A549 treated with Mapracorat at 1 μM for 4 hours (cell line): ENCODE measurements at places on chromosomes 2 and 18. TPM values are rescaled to one million over a fixed set of nuclear protein-coding genes. Genes with fewer than 3 reads are reported as not detected.

The DQX1 gene
- total RNA-seq, result 0.10 to 0.19 TPM (median 0.14 TPM) in 4 of 5 replicates, not detected in the other

The IL1R1 gene
- 35.9 to 52.2 TPM (median 43.5 TPM) in 5 replicates for total RNA-seq

The SLC4A5 gene
- total RNA-seq, result 0.07 to 0.41 TPM (median 0.36 TPM) in 5 replicates

The CHRNA1 gene
- total RNA-seq, result not detected in 5 replicates

The CCBE1 gene
- total RNA-seq, result 7.3 to 16.3 TPM (median 13.3 TPM) in 5 replicates

The IKZF2 gene
- 0.10 to 0.41 TPM (median 0.20 TPM) in 5 replicates for total RNA-seq

The ERFE gene
- 6.6 to 9.1 TPM (median 8.3 TPM) in 5 replicates for total RNA-seq

The DPY30 gene
- total RNA-seq, result 107 to 123 TPM (median 116 TPM) in 5 replicates

The KRTCAP3 gene
- 0.22 to 0.70 TPM (median 0.42 TPM) in 4 of 5 replicates, not detected in the other for total RNA-seq

The LONRF2 gene
- 1.7 to 3.0 TPM (median 2.6 TPM) in 5 replicates for total RNA-seq

The CERS6 gene
- 14.2 to 16.8 TPM (median 16.4 TPM) in 5 replicates for total RNA-seq

The WNT10A gene
- 0.10 to 0.16 TPM (median 0.12 TPM) in 4 of 5 replicates, not detected in the other for total RNA-seq

The GALNT5 gene
- 2.0 to 2.2 TPM (median 2.1 TPM) in 5 replicates for total RNA-seq

The REG3G gene
- total RNA-seq, result not detected in 5 replicates

The GALNT3 gene
- total RNA-seq, result not detected in 5 replicates

The ACYP2 gene
- total RNA-seq, result 7.5 to 8.5 TPM (median 7.9 TPM) in 5 replicates

The IL36G gene
- not detected in 5 replicates for total RNA-seq

The RNF125 gene
- total RNA-seq, result 0.20 to 0.28 TPM (median 0.27 TPM) in 5 replicates

The EPAS1 gene
- total RNA-seq, result 94.4 to 114 TPM (median 110 TPM) in 5 replicates

The ABCG8 gene
- not detected in 5 replicates for total RNA-seq

The HES6 gene
- 8.3 to 17.3 TPM (median 14.7 TPM) in 5 replicates for total RNA-seq

The SAG gene
- not detected in 5 replicates for total RNA-seq

The ALLC gene
- total RNA-seq, result 0.07 TPM in 1 of 5 replicates, not detected in the others

The TRIM43 gene
- total RNA-seq, result not detected in 5 replicates

The GULP1 gene
- total RNA-seq, result 25.8 to 41.3 TPM (median 29.9 TPM) in 5 replicates

The DTNA gene
- total RNA-seq, result 0.09 to 0.22 TPM (median 0.15 TPM) in 4 of 5 replicates, not detected in the other

The PDE1A gene
- total RNA-seq, result 0.11 to 0.15 TPM (median 0.12 TPM) in 4 of 5 replicates, not detected in the other

The TRIP12 gene
- total RNA-seq, result 75.0 to 110 TPM (median 94.3 TPM) in 5 replicates

The MYO3B gene
- total RNA-seq, result not detected in 5 replicates

The SERPINB10 gene
- total RNA-seq, result not detected in 5 replicates

The VIT gene
- total RNA-seq, result not detected in 5 replicates

The ACMSD gene
- total RNA-seq, result not detected in 5 replicates

The TEX44 gene
- total RNA-seq, result not detected in 5 replicates

The MRO gene
- 0.02 to 0.32 TPM (median 0.26 TPM) in 5 replicates for total RNA-seq

The ALPI gene
- total RNA-seq, result not detected in 5 replicates

The GALR1 gene
- total RNA-seq, result not detected in 5 replicates

The AFTPH gene
- 20.9 to 24.3 TPM (median 23.5 TPM) in 5 replicates for total RNA-seq

The LAMA1 gene
- total RNA-seq, result 0.03 to 0.45 TPM (median 0.06 TPM) in 5 replicates

The CROCC2 gene
- total RNA-seq, result not detected in 5 replicates

The ALPP gene
- 5.1 to 7.2 TPM (median 6.8 TPM) in 5 replicates for total RNA-seq

The TMEM18 gene
- 40.8 to 49.6 TPM (median 44.8 TPM) in 5 replicates for total RNA-seq

The NMUR1 gene
- total RNA-seq, result not detected in 5 replicates

The EPG5 gene
- total RNA-seq, result 3.3 to 4.1 TPM (median 3.8 TPM) in 5 replicates

The TMEM237 gene
- total RNA-seq, result 16.7 to 21.6 TPM (median 20.3 TPM) in 5 replicates

The GALNT13 gene
- 7.0 to 12.0 TPM (median 8.8 TPM) in 5 replicates for total RNA-seq

The STON1 gene
- 0.33 to 0.55 TPM (median 0.41 TPM) in 5 replicates for total RNA-seq

The SP5 gene
- total RNA-seq, result 0.06 TPM in 1 of 5 replicates, not detected in the others

The ADAM23 gene
- total RNA-seq, result 8.4 to 10.2 TPM (median 9.2 TPM) in 5 replicates

The BOLL gene
- not detected in 5 replicates for total RNA-seq

The IL36B gene
- 0.15 to 0.34 TPM (median 0.17 TPM) in 3 of 5 replicates, not detected in the others for total RNA-seq
